GOT3 (cell line): ENCODE measurements at places on chromosomes 3 and 15.

- no peak for DNase-seq
Measured at GRCh38 chr15:43483297-43484128, 9.4 kb downstream of the TP53BP1 start.

GRCh38 chr3:148975248-148975647, 16.1 kb upstream of the GYG1 start:
- no peak for DNase-seq

- no peak for DNase-seq
Measured at GRCh38 chr3:23418026-23418425, 214.9 kb downstream of the UBE2E2 start.

DNA sequence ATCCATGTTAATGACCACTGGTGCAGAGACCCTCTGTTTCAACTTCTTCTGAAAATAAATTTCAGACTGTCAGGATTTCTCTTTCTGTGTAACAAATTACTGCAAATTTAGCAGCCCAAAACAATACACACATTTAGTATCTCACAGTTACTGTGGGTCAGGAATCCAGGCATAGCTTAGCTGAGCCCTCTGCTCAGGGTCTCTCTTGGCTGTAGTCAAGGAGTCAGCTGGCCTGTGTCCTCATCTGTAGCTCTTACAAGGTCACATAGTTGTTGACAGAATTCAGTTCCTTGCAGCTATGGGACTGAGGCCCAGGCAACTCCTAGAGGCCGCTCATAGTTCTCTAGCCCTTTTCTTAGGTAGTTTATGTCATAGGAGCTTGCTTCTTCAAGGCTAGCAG, 51.9 kb downstream of the NKIRAS1 start:
- DNase-seq = no peak

GRCh38 chr3:15452156-15452555, 24.8 kb downstream of the EAF1 start:
- no peak for DNase-seq

DNA sequence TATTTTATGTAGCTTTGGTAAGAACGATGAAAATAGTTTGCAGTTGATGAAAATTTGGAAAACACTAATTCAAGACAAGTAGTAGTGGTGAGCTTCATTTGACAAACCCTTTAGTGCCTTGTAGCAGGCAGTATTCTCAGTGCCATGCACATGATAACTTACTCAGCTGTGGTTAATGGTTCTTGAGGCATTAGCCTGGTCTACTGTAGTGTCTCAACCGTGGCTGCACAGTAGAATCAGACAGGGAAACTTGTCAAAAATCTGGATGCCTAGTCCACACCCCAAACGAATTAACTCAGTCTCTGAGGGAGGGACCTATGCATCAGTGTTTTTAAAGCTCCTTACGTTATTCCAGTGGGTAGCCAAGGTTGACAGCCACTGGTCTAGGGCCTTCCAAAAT, 45.4 kb downstream of the PSMD6 start:
- no peak for DNase-seq

DNA sequence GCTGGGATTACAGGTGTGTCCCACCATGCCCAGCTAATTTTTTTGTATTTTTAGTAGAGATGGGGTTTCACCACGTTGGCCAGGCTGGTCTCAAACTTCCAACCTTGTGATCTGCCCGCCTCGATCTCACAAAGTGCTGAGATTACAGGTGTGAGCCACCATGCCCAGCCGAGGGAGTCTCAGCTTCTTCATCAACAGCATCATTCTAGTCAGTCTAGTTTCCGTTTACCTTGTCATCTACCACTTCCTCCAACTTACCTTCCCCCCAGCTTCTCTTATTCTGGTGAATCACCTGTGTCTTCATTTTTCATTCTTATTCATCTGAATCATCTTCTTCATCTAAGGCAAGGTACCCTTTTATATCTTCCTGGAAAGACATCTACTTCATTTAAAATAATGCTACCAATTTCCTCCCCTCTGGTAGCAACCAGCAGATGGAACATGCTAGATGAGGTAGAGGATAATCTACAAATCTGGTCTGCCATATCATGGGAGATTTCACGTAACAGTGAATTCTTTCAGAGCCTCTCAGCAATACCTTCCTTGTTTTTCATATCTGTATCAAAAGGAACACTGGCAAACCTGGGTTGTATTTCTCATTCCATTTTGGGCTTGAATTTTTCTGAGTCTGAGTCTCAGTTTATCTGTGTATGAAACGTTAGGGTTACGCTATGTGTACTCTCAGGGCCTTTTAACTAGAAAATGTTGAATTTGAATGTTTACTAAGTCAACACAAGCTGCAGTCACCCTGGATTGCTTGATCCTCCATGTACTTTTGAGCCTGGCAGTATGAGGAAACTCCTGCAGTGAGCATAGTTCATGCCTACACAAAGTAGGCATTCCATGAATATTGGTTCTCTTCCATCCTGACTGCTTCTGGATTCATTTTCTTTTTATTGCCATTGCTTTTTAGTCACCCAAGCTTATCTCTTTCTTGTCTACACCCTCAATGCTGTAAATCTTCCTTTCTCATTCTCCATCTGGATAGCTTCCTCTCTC, 16.8 kb downstream of the LPP start:
- no peak for DNase-seq

GRCh38 chr3:13537909-13538296, 11.0 kb upstream of the FBLN2 start:
- DNase-seq = no peak

DNA sequence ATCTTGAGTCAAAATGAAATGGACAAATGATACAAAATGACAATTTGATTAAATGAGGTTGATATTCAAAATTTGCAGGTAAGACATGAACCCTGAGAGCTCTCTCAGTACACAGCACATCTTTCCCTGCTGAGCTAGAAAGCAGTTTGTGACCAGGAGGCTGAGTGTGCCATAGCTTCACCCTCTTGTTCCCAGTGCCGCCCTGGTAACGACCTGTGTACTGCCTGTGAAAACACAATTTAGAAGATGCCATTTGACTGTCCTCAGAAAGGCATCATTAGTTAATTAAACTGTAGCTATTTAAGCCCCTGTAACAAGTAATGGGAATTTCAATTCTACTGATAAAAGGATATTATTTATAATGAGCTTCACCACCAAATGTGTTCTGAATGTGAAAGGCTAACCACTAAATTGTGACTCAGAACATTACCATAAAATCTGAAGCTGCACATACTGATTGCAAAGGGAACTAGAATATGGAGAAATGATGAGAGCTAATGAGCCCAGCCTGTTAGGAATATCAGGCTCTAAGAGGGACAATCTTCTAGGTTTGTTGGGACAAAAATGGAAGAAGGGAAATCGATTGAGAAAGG, 212.9 kb upstream of the ARPP21 start:
- DNase-seq = no peak

GRCh38 chr3:186172353-186172752, 63.5 kb upstream of the ETV5 start:
- DNase-seq = no peak

DNA sequence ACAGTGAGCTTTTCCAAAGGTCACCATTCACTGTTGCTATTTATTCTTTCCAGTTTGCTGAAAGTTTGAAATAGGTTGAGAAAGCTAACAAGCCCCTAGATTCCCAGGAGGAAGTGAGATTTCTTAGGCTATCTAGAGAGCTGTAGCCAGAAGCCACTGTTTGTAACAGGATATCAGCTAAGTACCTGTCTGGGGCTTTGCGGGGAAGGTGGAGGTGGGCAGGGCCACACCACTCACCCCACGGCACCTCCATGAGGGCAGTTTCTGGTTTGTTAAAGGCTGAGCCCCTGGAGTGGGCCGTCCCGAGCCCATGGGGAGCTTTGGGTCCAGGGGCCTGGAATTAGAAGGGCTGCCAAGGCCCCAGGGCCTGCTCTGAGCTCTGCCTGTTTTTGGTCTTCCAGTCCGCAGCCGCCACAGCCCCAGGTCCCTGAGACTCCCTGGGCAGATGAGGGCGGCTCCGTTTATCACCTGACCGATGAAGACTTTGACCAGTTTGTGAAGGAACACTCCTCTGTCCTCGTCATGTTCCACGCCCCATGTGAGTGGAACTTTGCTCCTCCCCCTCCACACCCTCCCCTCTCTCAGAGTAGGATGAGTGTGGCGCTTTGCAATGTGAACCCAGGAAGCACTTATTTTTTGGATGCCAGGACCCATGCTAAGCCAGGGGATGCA, 63.4 kb downstream of the PDIA5 start:
- no peak for DNase-seq

DNA sequence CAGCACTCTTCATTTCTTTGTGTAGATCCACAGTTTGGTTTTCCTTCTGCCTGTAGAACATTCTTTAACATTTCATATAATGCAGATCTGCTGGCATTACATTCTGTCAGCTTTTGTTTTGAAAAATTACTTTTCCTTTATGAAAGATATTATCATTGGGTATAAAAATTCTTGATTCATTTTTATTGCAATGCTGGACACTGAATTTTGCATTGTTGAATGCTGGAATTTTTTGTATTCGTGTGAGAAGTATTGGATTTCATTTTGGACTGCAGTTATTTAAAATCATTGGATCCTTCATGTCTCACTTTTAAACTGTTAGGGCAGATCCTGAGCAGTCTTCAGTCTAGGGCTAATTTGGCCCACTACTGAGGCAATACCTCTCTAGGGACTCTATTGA, 67.1 kb downstream of the SNRK start:
- DNase-seq = no peak

GRCh38 chr3:82461049-82461889, 699.8 kb upstream of the GBE1 start:
- DNase-seq = no peak

GRCh38 chr3:74617776-74618175, 3.3 kb upstream of the CNTN3 start:
- DNase-seq = no peak

DNA sequence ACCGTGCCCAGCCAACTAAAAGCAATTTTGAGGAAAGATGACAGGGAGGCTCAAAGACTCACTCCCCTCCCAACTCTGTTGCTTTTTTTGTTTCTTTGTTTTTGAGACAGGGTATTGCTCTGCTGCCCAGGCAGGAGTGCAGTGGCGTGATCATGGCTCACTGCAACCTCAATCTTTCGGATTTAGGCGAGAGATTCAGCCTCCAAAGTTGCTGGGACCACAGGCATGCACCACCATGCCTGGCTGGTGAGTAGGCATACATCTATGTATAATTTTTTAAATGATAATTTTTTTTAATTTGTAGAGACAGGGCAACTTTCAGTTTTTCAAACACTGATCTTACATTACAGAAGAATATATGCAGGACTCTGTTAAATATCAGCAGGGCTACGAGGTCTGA, 15.8 kb upstream of the THUMPD3 start:
- no peak for DNase-seq

- no peak for DNase-seq
Measured at GRCh38 chr3:141656771-141657170, 81.3 kb upstream of the RNF7 start.

GRCh38 chr15:63526401-63526800, 22.0 kb downstream of the USP3 start:
- DNase-seq = no peak

- no peak for DNase-seq
Measured at GRCh38 chr15:91891101-91891500, 37.6 kb downstream of the SLCO3A1 start.

- no peak for DNase-seq
Measured at GRCh38 chr3:188051801-188052168, 102.2 kb upstream of the LPP start.

- no peak for DNase-seq
Measured at GRCh38 chr15:65631503-65631902, 9.8 kb downstream of the SLC24A1 start.

DNA sequence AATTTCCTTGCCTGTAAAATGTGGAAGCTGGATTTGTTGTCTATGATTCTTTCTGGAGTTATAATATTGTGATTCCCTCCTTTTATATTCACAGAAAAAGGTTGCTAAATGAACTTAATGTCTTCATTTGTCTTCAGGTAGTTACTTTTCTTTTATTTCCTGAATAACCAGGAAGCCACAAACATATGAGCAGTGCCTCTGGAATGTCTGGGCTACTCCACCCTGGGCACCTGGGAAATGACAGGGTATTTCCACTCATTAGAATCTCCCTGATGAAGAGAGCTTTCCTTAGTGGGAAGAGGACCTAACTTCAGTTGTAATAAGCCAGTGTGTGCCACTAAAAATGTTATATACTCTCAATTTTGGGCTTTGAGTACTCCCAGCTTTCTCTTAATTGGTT, 3.8 kb upstream of the SLMAP start:
- DNase-seq = no peak

- no peak for DNase-seq
Measured at GRCh38 chr15:56582785-56583184, 117.8 kb upstream of the MNS1 start.

- no peak for DNase-seq
Measured at GRCh38 chr15:94174399-94174802, 57.0 kb upstream of the MCTP2 start.

DNA sequence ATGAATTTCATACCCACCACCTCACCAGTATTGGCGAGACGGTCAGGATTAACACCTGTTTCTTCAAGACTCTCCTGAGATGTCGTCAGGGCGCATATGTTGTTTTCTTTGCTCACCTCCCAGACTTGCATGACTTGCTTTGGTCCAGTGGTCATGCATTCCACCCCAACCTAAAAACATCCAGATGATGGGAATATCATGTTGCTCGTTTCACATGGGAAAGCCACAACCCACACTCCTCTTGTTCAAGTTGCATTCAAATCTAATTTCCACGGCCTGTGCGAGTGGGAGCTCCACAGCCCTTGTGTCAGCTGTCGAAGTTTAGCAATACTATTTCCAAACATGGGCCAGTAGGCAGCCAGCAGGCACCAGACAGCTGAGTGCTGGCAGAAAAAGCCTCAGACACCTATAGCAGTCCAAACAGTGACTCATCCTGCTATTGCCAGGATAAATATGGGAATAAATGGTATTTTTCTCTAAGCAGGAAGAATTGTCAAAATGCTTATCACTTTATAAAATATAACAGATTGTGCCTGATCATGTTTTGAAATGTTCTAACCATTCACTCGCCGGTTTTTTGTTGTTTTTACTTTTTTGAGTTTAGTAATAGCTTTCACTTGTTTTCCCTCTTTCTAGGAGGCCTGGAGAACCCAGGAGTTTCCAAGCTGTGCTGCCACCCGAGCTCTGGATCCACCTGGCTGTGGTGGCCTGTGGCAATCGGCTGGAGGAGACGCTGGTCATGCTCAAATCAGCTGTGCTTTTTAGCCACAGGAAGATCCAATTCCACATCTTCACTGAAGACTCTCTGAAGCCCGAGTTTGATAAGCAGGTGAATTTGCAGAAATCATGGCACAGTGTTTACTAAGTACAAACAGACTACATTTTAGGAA, 20.1 kb downstream of the GXYLT2 start:
- DNase-seq = no peak

DNA sequence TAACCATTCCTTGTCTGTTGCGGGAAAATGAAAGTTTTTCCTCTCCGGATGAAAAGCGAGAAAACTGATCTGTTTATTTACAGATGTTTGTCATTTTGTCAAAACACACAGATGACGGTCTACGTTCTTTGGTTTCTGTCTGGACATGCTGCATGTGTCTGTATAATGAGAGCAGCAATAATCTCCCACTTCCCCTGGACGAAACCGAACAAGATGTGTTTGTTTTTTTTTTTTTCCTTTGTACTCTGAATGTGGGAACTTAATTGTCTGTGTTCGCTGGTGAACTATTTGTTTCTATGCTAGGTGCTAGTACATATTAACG, 33.6 kb downstream of the PTPRG start:
- no peak for DNase-seq
